Activated CD8-positive, alpha-beta memory T cell treated with anti-CD3 and anti-CD28 coated beads, Interleukin-2, amount 10 ng/mL, durations not matched to agents 7 days and 5 days (primary cell): ENCODE measurements at places on chromosomes 6 and 20. TPM values are rescaled to one million over a fixed set of nuclear protein-coding genes. Genes with fewer than 3 reads are reported as not detected.
A peak's percentile ranks its signal among the peaks of the same experiment; 100 is the strongest.

Gene RIMS4
- not detected for total RNA-seq

DNA sequence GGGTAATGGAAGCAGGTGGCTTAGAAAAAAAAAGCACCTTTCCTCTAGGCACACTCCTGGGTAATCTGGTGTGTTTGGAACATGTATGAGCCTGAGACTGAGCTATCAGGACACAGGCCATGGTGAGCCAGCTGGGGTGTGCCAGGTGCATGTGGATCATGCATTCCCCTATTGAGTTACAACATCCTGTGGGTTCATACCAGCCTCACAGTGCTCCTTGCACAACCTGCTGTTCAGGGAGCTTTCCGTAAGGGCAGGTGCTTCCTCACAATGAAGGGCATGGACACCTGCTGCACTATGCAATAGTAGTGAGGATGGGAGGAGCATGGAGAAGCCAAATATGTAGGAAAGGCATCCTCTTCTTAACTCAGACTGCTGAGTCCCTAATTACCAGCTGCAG, 197.2 kb upstream of the SUPT3H start:
- H3K27me3 ChIP-seq, result no peaks in the 10 kb centered on the region
- no peak overlapping the region for H3K4me3 ChIP-seq
- DNase-seq, result no peak
- peaks cover 15% of the 10 kb centered on the region for H3K4me1 ChIP-seq
- no peak overlapping the region for H3K27ac ChIP-seq

- H3K4me3 ChIP-seq, result no peak overlapping the region
- no peak overlapping the region for H3K27ac ChIP-seq
- no peak for DNase-seq
These were observed 36.3 kb downstream of the CDH4 start for GRCh38 chr20:61288331-61288784.

GRCh38 chr6:154125421-154125820, 86.4 kb downstream of the OPRM1 start:
- DNase-seq, result no peak
- no peak overlapping the region for H3K27ac ChIP-seq
- H3K4me3 ChIP-seq, result no peak overlapping the region
- H3K36me3 ChIP-seq, result no peaks in the 10 kb centered on the region
- H3K4me1 ChIP-seq, result no peaks in the 10 kb centered on the region

DNA sequence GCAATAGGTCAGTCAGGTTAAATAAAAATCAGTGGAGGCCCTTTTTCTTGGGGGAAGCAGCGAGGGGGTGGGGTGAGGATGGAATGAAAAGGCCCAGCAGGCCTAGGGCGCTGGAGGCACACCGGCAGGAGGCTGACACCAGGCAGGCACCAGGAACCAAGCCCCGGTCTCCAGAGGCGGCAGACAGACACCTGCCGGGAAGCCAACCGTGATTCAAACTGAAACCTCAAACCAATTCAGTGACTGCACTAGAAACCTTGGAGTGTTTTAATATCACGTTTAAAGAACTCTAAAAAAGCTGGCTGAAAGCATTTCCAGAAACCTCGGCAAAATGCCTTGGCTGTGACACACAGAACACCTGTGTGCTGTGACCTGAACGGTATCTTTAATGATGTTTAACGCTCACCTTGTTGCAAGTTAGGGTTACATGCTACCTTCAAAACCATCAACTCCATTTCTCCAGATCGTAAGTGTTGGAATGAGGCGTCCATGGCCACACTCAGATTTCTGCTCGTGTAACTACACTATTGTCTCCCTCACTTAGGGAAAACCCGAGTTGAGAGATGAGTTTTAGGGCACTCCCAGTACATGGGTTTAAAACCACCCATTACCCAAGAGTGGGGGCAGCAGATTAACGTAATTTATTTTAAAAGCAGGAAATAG, 27.2 kb downstream of the DIDO1 start:
- H3K4me1 ChIP-seq, result peaks cover 44% of the 10 kb centered on the region
- H3K27ac ChIP-seq, result peak overlapping the region; percentile 71
- H3K4me3 ChIP-seq, result peak overlapping the region; percentile 37
- no peaks in the 10 kb centered on the region for H3K27me3 ChIP-seq
- DNase-seq, result peak; percentile 70

DNA sequence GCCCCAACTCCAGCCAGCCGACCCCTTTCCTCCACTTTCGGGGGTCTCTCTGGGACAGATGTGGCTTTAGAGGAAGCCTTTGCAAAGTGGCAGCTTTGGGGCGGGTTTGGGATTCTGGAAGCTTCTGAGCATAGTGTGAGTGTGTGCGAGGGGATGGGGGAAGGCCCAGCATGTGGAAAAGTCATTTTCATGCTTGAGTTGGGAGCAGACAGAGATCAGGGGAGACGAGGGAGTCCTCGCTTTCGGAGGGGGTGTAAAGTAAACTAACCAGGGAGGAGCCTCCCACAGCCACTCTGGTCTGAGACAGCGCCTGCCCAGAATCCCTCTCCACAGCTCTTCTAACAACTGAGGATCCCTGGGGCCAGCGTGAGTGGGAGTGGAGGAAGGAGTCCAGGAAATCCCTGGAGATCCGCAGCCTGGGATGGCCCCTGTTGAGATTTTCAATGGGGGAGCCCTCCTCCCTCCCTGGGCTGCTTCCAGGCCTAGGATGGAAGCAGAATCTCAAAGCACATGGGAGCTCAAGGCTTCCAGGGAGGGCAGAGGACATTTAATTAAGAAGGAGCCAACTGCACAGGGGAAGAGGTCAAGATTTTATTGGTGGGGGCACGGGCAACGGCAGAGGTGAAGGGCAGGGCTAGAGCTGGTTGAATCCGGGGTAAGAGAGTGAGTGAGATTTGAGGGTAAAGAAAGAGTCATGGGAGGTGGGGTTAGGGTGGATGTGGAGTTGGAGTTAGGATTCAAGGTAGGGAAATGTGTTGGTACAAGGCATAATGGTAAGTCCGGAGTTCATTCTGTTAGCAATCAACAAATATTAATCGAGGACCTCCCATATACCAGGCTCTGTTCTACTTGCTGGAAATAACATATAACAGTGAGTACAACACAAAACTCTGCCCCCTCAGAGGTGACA, 102.3 kb upstream of the FOXP4 start:
- no peak for DNase-seq
- peaks cover 36% of the 10 kb centered on the region for H3K4me1 ChIP-seq
- no peaks in the 10 kb centered on the region for H3K36me3 ChIP-seq
- H3K27ac ChIP-seq, result no peak overlapping the region

Gene TRIM40
- not detected for total RNA-seq

Gene BIRC7
- total RNA-seq, result not detected

DNA sequence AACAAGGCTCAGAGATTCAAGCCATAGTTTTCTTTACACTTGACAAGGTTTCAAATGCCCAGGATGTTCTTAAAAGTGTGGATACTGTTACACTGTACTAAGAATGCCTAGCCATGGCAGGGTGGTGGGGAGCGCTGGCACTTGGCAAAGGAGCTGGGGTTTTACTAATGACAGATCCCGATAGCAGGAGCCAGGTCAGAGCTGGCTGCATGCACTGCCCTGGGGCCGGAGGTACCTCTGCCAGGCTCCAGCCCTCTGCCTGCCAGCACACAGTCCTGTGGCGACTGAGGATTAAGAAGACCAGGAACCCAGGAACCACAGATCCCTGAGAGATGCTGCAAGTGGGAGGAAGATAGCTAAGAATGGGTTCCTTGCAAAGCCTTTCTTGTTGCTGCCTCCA, 260.3 kb downstream of the ALDH8A1 start:
- H3K27ac ChIP-seq, result no peak overlapping the region
- DNase-seq, result no peak
- no peaks in the 10 kb centered on the region for H3K36me3 ChIP-seq
- H3K4me3 ChIP-seq, result no peak overlapping the region
- peaks cover 37% of the 10 kb centered on the region for H3K27me3 ChIP-seq

DNA sequence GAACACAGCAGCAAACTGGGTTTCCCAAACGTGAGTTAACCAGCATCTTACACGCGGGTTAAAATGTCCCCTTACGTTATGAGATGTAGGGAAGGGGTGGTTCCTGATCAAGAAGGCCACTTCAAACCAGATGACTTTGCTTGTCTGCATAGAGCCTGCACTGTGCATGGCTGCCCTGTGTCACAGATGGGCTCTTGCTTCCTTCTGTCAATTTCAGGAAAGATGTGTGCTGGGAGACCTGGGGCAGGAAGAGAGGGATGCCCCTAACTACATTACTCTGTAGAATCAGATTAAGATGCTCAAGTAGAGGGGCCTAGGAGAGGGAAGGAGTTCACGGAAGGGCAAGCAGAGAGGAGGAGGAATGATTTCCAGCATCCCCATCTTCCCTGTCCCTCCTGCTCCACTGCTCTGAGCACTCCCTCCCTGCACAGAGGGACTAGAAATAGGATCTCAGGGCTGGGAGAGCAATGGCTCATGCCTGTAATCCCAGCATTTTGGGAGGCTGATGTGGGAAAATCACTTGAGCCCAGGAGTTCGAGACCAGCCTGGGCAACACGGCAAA, 63.5 kb upstream of the ZMYND8 start:
- no peak for DNase-seq
- peaks cover 28% of the 10 kb centered on the region for H3K4me1 ChIP-seq
- no peaks in the 10 kb centered on the region for H3K27me3 ChIP-seq
- H3K36me3 ChIP-seq, result peaks cover 4% of the 10 kb centered on the region

DNA sequence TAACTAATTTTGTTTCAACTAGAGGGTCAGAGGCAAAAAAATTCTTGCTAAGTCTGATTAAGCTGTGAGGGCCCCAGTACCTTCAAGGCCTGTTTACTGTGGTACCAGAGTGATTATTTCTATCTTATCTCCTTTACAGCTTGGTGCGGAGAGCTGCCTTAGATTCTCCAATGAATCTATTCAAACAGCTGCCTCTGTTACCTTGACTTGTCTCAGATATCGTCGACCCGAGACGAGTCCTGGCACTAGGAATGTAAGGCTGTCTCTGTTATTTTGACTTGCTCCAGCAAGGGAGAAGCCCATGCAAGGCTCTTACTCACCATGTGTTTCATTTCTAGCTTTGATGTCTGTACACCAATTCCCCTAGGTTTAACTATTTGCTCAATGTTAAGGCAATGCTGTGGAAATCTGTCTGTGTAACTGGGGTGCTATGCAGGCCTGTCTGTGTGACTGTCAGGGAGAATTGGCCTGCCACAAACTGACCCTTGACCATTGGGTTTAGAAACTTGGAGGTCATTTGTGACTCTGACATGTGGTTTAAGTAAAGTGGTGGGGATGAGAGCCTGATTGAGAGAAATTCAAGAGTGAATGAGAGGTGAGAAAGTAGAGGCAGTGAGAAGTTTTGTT, 10.4 kb upstream of the FKBPL start:
- no peak overlapping the region for H3K27ac ChIP-seq
- peaks cover 6% of the 10 kb centered on the region for H3K27me3 ChIP-seq
- H3K4me1 ChIP-seq, result no peaks in the 10 kb centered on the region
